ENCODE measurements at places on chromosomes 2 and 18.

DNA sequence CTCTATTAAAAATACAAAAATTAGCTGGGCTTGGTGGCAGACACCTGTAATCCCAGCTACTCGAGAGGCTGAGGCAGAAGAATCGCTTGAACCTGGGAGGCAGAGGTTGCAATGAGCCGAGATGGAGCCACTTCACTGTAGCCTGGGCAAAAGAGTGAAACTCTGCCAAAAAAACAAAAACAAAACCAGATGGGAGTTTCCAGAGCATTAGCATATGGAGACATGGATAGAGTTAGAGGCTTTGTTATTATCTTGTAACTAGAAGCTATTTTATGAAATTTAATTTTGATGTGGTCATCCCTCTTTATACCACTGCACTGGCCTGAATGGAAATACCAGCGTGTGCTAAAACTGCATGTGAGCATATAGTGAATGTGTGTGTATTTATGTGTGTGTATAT lies 58.9 kb downstream of the TRAPPC8 start:
- DNase-seq = no peak

DNA sequence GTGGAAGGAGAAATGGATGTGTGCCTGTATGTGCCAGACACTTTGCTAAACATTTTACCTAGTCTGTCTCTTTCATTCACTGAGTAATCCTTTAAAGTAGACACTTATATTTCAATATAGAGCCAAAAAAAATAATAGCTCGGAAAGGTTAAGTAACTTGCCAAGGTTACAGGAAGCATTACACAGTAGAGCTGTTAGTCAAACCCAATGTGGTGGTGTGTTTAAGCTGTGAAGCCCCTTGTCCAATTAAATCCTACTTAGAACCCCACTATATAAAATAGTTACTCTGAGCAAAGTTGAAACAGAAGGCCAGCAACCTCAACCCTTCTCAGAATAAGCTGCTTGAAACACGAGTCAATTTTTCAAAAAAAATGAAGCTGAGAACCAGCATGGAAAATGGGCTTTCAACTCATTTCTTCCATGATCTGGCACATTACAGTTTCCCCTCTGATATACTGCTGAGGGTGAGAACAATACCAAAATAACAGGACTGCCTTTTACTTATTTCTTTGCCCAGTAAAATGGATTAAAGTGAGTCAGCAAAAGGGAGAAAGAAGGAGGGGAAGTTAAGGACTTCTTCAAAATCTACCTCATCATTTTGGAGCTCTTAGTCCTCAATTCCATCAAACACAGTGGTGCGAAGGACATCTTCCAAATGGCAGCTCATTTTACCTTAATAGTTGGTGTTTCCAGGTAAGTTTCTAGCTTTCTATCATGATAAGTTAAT lies 7.9 kb downstream of the RDH14 start:
- no peak for DNase-seq

DNA sequence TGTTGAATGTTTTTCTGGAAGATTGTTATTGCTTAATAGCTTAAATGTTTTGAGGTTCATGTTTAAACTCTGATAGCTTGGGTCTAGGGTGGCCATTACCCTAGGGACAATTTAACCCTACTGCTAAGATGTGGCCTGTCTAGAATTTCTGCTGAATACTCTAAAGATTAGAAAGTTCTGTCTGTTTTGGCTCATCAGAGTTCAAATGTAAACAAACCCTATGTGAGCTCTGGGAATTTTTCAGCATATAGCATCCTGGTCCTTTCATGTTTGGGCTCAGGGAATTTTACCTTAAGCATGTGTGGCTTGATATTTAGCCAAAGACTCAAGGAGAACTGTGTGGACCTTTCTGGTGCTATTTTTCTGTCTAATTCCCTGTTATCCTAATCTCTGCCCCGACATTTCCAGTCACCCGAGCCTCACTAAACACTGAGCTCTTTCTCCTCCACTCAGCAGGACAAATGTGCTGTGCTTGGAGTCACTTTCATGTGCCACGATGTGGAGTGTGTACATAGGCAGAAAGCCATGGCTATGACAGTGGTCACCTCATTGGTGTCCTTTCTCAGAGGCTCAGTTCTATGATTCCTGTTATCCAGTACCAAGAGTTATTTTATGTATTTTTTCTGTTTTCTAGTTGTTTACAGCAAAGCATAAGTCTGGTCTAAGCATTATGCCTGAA lies 492.5 kb upstream of the SPHKAP start:
- DNase-seq = no peak

GRCh38 chr2:86298411-86299390 lies 38.7 kb downstream of the REEP1 start:
- no peak for DNase-seq

DNA sequence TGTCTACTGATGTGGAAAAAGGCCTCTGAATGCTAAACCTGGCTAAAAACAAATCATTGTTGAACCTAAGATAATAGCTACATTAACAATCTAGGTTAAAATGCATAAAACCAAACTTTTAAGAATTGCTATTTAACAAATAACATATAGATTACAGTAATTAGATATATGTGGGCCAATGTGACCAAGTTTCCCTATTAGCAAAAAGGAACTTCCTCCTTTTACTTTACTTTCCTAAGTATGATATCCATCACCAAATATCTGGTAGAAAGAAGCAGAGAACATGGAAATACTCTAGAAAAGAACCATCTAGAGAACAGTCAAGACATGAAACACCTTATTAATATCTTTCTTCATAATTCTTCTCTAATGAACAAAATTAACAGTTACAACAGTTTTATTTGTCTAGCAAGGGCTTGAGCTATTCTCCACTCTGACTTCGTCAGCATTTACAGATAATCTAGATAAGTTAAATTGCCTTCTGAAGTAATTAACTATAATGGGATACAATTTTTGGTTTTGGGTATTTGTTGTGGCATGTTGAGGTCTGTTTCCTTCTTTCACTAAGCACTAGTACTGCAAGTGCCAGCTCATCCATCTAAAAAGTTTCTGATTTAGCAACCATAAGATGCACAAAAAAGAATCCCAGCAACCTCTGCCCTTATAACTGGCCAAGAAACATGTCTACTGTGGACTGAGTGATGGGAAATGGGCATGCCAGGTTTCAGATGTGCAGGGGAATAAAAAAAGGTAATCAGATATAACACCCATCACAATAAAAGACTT lies 53.3 kb downstream of the MEMO1 start:
- DNase-seq = no peak

GRCh38 chr2:201522965-201523364 lies 71.4 kb downstream of the STRADB start:
- DNase-seq = no peak

Measured in stimulated activated CD8-positive, alpha-beta memory T cell treated with anti-CD3 and anti-CD28 coated beads, Interleukin-2, amount 100 ng/mL, for 1 hour (primary cell).